ENCODE measurements at places on chromosomes 6 and 20.

DNA sequence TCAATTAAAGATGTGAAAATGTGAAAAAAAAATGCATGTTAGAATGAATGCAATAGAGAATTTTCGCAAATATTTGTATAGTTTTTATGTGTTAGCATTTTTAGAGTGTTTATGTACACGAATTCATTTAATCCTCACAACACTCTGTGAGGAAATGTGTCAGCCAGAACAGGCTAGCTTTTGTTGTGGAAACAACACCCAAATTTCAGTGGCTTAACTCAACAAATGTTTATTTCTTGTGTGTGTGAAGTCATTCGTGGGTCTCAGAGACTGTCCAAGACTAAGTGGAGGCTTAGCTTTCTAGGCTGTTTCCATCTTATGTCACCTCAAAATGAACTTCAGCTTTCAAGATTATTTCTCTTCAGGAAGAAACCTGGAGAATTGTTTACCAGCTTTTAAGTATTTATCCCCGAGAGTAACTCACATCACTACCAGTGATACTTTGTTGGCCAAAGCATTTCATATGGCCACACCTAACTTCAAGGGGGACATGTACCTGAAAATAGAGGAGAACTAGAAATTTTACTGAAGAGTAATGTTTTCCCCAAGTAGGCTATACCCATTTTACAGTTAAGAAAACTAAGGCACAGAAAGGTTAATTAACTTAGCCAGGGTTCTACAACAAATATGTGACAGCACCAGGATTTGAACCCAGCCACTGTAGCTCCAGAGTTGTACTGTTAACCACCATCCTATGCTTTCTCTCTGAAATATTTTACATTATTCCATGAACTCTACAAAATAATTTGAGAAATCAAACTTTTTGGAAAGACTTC is 306.1 kb downstream of the QKI start:
- no peak for DNase-seq

- no peak for DNase-seq
Measured at GRCh38 chr20:41138475-41139226, 1.3 kb downstream of the PLCG1 start.

GRCh38 chr20:62583424-62583920 is 58.8 kb upstream of the SLCO4A1 start:
- DNase-seq = no peak

- no peak for DNase-seq
Measured at GRCh38 chr20:17809362-17810061, 109.7 kb downstream of the BANF2 start.

DNA sequence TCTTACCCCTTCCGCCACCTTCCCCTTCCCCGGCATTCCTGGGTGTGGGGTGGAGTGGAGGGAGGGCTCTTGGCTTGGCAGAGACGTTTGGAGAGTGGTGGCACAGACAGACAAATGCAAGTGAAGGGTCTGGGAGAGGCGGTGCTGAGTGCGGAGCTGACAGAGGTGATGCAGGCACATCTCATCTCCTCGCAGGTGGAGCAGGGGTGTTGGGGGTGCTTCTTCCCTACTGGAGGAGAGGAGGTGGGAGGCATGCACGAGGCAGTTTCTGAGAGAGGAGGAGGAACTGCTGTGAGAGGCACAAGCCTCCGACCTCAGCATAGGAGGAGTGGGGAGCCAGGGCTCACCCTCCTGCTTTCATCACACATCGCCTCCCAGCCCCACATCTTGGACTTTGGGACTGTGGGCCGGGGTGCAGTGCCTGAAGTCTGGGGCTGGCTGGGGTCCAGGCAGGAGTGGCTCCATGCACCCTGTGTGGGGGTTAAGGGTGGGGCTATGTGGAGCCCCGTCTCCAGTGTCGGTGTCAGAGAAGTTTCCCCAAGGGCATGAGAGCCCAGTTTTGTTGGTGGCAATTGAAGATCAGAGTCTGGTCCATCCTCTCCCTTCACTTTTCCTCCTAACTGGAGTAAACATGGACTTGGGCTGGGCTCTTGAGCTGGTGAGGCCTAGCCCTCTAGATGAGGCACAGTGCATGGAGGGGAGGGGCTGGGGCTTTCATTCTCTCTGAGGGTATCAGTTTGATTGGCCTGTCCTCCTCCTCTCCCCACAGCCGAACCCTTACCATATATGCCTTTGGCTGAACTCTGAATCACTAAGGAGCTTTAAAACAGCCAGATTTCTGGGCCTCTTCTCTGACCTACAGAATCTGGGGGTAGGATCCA is 20.2 kb upstream of the SLC22A7 start:
- no peak for DNase-seq

DNA sequence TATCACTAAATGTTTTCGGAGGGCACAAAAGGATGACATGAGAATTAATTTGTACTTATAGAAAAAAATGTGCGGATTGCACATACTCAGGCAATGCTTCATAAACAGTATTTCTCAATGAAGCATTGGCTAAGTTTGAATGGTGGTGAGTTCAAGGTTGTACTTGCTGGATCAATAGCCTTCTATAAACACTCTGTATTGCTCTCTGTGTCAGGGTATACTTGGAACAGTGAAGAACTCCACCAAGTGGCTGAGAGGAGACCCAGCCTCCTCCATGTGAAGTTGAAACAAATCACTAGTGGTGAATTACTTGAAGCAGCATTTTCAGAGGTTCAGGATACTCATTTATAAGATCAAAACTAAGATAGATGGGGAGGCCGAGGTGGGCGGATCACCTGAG is 360.6 kb downstream of the RIMS1 start:
- no peak for DNase-seq

- DNase-seq = no peak
Measured at GRCh38 chr6:85396159-85396808, 53.6 kb upstream of the NT5E start.

- DNase-seq = no peak
Measured at GRCh38 chr6:119322715-119323350, 26.7 kb downstream of the MAN1A1 start.

DNA sequence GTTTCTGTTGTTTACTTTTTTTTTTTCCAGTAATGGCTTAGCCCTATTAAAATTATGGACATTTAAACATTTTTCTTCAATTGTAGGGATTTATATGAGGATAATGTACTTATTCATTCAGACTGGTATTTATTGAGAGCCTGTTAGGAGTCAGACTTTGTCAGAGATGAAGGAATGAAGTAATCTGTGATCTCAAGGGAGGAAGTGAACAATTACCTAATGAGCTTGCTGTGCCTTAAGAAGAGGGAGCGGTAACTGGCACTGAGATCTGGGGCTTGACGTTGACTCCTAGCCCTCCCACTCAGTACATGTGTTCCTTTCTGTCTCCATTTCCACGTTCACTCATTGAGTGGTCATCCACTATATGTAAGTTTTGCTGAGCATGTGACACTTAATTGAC is 12.6 kb downstream of the AFDN start:
- DNase-seq = peak; percentile 64

DNA sequence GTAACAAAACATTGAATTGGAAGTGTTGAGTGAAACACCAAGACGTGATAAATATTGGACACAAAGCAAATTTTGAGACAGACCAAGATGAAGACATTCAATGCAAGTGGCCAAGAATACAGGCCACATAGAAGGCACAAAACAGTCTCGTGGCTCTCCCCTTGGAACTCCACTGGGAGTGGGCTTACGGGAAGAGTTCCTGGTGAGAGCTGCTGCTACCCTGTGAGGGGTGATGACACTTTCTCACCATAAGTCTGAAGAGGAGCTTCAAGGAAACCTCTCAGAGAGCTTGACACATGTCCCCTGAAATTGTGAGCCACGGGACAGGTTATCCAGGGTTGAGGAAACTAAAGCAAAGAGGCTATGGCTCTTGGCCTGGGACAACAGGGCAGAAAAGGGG is 48.6 kb upstream of the SLC22A16 start:
- DNase-seq = no peak

GRCh38 chr6:20620043-20620442 is 85.8 kb downstream of the CDKAL1 start:
- no peak for DNase-seq

GRCh38 chr20:55269913-55270312 is 735.4 kb downstream of the CBLN4 start:
- DNase-seq = no peak

DNA sequence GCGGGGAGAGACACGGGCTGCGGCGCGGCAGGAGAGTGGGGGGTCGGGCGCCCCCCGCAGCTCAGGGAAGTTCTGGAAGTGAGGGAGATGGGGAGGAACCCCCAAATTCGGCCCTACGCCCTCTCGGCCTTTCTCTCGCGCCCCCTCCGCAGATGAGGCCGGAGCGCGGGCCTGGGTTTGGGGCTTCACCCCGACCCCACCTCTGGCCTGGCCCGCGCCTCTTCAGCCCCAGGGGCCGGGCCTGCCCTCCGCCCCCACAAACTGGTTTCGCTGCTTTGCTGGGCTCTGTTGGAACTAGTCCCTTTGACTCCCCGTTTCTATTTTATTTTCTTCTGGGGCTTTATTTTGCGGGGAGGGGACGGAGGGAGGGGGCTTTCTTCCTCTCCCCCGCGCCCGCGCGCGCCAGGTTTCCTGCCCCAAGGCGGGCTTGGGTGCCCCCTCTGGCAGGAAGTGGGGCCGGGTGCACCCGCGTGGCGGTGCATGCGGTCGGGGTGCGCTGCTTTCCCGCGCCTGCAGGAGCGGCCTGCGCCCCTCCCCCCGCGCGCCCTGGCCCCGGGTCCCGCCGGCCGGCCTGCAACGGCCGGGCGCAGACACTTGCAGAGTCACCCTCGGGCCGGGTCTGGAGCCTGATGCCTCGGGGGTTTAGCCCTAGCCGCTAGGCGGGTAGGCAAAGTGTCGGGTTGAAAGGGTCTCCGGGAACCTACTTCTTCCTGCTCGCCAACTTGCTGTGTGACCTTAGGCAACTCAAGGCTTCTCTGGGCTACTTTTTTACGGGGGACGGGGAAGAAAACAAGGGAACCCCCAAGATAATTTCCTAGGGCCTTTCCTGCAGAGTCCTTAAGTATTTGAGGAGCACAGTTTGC is 1.3 kb downstream of the HMGA1 start:
- peak; percentile 58 for DNase-seq

GRCh38 chr6:106098383-106099234 is 12.5 kb downstream of the PRDM1 start:
- peak; percentile 41 for DNase-seq

- DNase-seq = no peak
Measured at GRCh38 chr20:62190639-62191411, 8.0 kb downstream of the MTG2 start.

Measured in MV-4-11 (cell line).